ENCODE measurements at places on chromosomes 2 and 18.

- no peak for DNase-seq
Measured at GRCh38 chr18:66646609-66647008, 42.7 kb upstream of the CDH19 start.

GRCh38 chr2:197870137-197870536, 65.7 kb downstream of the PLCL1 start:
- DNase-seq = no peak

- no peak for DNase-seq
Measured at GRCh38 chr2:113206251-113206650, 32.5 kb downstream of the PSD4 start.

DNA sequence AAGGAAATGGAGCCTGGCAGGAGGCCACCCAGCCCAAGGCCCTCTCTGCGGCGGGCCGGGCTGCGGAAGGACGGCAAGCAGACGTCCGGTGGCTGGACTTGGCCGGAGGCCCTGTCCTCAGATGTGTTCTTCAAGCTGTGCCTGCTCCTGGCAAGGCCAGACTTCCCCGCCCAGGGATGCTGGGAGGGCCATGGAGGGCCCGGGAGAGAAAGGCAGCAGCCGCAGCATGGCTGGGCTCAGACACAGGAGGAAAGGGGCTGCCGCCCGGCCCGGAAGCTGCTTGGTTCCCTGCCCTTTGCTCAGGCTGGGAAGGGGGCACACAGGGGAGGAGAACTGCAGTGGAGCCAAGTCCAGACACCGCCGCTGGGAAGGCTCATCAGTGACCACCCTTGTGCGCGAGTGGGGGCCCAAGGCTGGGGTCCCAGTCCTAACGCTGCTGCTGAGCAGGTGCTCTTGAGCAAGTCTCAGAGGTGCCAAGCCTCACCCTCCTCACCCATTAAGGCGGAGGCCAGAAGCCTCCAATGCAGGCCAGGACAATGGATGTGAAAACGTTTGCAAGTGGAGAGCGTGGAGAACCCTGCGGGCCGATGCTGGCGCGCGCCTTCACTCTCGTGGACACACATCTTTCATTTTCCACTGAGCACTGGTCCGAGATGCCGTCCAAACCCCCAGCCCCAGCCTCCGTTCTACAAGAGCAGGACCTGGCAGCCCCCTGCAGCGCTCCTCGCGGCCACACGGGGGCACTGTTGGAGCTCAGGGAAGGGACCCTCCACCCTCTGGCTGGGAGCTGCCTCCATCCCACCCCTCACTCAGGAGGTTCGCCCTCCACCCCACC, 7.9 kb downstream of the CROCC2 start:
- DNase-seq = no peak
